Stimulated activated CD4-positive, alpha-beta T cell treated with anti-CD3 and anti-CD28 coated beads, Interleukin-1b, Interleukin-23, amount 100 ng/mL, for 1 hour (primary cell): ENCODE measurements at places on chromosomes 4 and X.

- DNase-seq, result no peak
Observed at GRCh38 chrX:46040001-46040400, 505.2 kb downstream of the ZNF674 start.

- no peak for DNase-seq
Observed at GRCh38 chr4:153114771-153115321, 89.4 kb upstream of the TRIM2 start.

GRCh38 chr4:921830-922331, 10.2 kb downstream of the GAK start:
- DNase-seq, result no peak

- DNase-seq, result no peak
Observed at GRCh38 chr4:6172093-6172926, 28.0 kb downstream of the JAKMIP1 start.

DNA sequence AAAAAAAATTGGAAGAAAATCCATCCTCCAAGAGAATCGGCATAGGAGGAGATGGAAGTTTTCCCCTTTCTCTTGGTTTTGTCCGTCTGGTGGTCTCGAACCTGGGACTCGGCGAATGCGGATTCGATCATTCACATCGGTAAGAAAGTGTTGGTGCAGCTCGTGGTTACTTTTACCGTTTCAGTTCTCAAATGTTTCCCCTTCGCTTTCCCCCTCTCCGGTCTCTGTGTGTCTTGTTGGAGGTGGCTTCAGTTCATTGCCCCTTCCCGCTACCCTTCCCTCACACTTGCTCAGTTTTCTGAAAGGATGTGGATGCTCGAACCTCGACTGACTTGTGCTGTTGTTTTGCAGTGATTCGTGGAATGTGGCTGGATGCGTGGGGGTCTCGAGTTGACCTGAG, 840 bp downstream of the GRID2 start:
- DNase-seq, result no peak

- DNase-seq, result no peak
Observed at GRCh38 chr4:139919521-139919920, 234.5 kb downstream of the MAML3 start.

GRCh38 chrX:18126971-18127370, 93.7 kb downstream of the BEND2 start:
- DNase-seq, result no peak
